NCI-H1105 treated with DMSO at 0.1 percent for 48 hours (cell line): ENCODE measurements at places on chromosomes 6 and 20.
A peak's percentile ranks its signal among the peaks of the same experiment; 100 is the strongest.

- DNase-seq: no peak
Measured at GRCh38 chr6:152727507-152727906, 23.1 kb upstream of the VIP start.

DNA sequence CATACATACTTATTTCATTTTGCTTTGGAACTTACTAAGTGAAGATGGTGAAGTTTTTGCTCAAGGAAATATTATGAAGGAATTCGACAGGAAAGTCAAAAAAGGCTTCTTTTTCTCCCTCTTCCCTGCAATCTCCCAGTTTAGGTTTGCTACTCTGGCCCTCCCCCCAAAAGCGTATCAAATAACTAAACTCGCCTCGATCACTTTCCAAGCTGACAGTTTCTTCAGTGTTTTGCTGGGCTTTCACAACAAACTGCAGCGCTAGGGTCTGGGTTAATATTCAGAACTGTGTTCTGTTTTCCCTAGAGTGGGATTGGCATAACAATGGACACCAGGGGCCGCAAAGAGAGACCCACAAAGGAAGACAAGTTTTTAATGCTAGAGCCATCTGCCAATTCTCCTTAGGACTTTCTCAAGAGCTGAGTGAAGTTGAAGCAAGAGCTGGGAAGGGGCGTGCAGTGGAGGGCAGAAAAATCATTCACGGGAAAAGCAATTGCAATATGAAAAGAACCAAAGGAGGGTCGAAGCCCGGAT is 57.8 kb downstream of the ATP9A start:
- no peak for DNase-seq

DNA sequence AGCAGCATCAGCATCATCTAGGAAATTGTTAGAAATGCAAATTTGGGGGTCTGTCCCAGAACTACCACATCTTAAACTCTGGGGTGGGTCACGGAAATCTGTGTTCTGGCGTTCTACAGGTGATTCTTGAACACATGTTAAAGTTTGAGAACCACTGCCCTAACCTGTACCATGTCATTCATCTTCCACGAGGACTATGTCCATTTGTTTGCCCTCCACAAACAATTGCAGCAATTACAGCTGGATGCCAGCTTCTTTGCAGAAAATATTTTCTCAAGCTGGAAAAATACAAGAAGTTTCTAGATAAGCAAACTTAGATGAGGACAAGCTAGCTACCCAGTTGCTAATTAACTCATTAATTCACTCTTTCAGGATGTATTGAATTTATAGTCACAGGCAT is 54.1 kb downstream of the MAFB start:
- no peak for DNase-seq

- no peak for DNase-seq
Measured at GRCh38 chr6:3560211-3560610, 103.4 kb upstream of the SLC22A23 start.

DNA sequence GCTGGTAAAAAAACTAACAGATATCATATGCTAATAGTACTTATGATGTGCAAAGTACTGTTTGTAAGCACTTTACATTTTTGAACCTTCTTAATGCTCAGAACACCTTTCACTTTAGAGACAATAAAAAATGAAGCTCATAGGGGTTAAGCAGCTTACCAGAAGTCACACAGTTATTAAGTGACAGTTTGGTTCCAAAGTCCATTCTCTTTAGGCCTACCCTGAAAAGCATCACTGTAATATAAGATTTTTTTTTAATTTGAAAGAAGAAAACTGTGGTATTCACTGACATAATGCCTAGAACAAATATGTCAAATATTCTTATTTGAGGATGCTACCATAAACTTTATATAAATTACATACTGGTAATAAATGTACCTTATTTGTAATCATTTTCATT is 127.6 kb upstream of the RUNX2 start:
- no peak for DNase-seq

- DNase-seq: no peak
Measured at GRCh38 chr6:139905404-139906052, 531.1 kb upstream of the CITED2 start.

GRCh38 chr6:81465859-81466258 is 286.6 kb downstream of the TENT5A start:
- DNase-seq: peak; percentile 26

- DNase-seq: no peak
Measured at GRCh38 chr6:5302995-5303622, 41.8 kb downstream of the FARS2 start.

GRCh38 chr6:90420500-90420899 is 123.9 kb upstream of the BACH2 start:
- no peak for DNase-seq

- DNase-seq: no peak
Measured at GRCh38 chr6:1386038-1386709, 3.2 kb upstream of the FOXF2 start.

GRCh38 chr6:22800451-22800850 is 231.1 kb downstream of the HDGFL1 start:
- DNase-seq: no peak

DNA sequence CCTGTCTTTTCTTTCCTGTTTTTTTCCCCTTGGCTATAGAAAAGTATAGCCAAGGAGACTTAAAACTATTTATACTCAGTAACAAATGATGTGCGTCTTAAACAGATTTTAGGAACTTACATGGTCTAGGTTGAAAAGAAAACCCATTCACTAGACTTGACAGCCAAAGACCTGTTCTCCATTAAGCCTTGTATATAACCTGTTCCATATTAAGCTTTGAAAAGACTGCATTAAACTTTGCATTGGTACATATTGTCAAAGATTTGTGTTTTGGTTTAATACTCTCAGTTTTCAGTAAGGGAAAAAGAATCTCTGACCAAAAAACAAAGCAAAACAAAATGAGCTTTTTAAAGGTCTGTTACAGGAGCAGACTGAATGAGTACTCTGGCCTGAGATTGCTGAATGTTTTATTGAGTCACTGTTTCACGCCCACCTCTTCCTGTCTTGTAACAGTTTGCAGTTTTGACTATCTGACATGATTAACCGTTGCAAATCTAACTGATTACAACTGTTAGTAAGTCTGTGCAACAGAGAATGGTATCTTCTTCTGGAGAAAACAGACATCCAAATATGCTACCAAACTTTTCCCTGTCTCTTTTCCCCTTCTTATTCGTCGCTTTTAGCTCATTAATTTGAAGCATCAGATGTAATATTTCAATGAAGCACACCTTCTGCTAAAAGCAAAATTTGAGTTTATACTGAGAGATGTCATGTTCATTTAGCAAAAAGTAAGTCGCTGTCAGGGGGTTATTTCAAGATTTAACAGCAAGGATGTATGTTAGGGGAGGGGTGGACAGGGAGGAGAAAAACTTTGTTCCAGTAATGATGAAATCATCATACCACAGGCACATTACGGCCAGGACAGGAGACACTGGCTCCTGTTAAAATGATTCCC is 59.1 kb upstream of the SUPT3H start:
- DNase-seq: no peak

- no peak for DNase-seq
Measured at GRCh38 chr6:148565930-148566663, 180.7 kb upstream of the UST start.

DNA sequence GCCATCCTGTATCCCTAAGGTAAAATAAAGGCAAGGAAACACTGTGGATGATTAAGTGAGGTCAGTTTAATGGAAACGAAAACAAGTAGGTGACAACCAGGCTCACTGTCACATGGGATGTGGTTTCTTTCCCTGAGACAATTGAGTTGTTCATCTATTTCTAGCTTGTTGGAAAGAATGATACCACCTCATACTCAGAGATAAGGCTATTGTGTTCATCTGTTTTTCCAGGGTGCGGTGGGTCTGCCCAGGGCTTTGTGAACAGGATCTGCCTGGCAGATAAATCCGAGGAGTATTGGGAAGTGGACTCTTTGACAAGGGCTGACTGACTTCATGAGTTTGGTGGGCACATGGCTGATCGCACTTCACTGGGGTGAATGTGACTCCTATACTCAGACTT is 80.8 kb upstream of the TIAM2 start:
- no peak for DNase-seq

DNA sequence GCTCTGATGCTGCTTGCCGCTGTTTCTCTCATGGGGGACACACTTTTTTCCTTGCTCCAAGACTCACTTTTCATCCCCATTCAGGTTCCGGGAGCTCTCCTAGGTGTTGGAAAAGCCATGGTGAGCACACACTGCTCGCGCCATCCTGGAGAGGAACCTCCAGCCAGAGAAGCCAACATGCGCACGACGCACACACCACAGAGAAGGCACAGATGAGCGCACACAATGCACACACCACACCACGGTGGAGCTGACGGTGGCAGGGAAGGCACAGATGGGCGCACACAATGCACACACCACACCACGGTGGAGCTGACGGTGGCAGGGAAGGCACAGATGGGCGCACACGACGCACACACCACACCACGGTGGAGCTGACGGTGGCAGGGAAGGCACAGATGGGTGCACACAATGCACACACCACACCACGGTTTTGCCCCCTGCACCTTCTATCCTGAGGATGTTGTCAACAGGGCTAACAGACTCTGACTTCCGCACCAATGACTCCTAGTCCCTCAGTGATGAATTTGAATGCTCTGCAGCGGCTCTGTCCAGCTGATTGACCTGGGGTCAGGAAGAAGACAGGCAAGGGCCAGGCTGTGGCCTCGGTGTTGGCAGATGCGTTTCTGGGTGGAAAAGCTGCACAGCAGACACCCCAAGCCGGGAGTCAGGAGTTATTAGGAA is 154.7 kb downstream of the ERMARD start:
- DNase-seq: no peak

DNA sequence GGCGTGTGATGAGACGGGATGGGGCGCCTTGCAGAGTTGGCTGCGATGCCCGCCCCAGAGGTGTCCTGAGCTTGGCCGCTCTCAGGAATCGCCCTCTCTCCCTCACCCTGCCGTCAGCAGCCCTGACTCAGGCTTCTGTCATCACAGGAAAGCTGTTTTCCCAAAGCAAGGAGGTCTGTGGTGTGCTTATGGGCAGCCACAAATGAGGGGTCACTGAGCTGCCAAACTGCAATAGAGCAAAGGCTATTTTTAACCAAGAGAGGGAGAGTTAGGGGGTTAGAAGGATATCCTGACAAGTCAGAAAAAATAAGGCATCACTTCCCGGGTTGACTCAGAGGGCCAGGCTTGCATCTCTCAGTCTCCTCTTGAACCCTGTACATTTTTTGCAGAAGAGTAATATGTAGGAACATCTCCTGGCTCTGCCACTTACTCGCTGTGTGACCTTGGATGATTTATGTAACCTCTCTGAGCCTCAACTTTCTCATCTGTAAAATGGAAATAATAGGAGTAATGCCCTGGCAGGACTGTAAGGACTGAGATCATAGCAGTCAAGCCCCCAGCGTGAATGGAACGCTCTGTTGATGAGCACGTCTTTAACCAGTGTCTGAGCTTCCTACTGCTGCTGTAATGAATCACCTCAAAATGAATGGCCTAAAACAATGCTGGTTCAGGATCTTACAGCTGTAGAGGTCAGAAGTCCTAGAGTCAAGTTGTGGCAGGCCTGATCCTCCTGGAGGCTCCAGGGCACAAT is 181.9 kb downstream of the NFATC2 start:
- DNase-seq: no peak

DNA sequence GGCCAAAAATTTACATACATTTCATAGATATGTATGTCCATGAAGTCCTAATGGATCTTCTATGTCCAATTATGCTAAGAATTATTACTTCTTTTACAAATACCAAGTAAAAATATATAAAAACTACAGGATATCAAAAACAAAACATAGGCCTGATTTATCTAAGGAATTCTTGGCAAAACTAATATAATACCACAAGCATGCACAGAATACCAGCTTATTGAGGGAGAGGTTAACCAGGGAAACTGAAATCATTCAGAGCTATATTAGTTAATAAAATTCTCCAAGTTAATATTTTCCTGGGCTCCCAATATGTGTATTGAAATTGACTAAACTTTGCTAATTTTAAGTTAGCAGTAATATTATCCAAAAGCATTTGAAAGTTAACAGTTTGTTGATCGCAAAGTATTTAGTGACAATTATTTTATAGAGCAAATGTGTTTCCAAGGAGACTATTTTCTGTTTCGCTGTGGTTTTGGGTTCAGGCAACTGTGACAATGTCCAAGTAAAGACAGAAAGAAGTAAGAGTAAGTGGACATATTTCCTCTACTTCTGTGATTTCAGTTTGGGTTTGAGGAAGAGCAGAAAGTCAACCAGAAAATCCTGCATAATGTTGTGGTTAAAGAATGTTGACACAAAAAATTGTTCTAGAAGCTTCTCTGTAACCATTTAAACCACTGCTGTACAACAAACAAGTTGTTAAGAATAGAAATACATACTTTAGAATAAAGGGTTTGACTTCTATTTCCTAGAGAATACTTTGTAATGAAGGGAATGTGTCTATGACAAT is 167.4 kb downstream of the COL21A1 start:
- no peak for DNase-seq

- no peak for DNase-seq
Measured at GRCh38 chr6:313917-314316, 21.6 kb downstream of the DUSP22 start.

DNA sequence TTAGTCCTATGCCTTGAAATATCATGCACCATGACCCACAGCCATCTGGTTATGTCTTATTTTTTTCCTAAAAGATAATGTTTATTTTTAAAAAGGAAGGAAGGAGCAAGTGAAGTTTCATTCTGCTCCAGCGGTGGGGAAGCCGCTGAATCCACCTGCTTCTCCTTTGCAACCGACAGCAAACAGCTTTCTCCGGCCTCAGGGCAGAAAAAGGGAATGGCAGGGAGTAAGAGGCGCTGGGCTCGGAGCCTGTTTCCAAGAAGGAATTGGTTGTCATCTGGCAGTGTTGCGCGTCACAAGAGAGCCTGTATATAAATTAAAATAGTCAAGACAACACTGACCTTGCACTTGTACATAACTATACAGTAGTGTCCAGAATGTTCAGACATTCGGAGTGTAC is 14.2 kb downstream of the GFRA4 start:
- no peak for DNase-seq

- DNase-seq: no peak
Measured at GRCh38 chr6:36296240-36296639, 26.4 kb downstream of the PNPLA1 start.

GRCh38 chr6:1613346-1613687 is 3.6 kb downstream of the FOXC1 start:
- no peak for DNase-seq

DNA sequence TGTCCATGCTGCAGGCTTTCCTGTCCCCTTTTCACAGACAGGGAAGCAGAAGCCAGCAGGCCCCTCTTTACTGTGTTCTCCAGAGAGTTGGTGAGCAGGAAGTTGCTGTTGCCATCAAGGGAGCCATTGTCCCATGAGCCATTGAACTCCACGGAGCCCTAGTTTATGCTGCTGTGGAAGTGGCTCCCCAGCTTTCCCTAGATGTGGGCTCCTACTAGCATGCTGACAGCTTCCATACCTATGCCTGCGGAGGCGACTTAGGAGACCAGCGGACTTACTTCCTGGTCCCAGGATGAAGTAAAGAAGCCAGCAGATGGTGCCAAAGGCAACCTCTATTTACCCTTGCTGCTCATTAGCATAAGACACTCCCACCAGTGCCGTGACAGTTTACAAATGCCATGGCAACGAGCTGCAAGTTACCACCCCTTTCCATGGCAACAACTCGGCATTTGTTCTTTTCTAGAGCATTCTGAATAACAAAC is 30.8 kb upstream of the FKBP1A start:
- no peak for DNase-seq

- DNase-seq: peak; percentile 70
Measured at GRCh38 chr20:51696304-51697071, 71.7 kb downstream of the ATP9A start.

- no peak for DNase-seq
Measured at GRCh38 chr6:2165286-2165685, 80.1 kb downstream of the GMDS start.

GRCh38 chr6:150491811-150492172 is 107.9 kb upstream of the PLEKHG1 start:
- DNase-seq: no peak
